ENCODE measurements at places on chromosomes 4 and X. TPM values are rescaled to one million over a fixed set of nuclear protein-coding genes. Genes with fewer than 3 reads are reported as not detected.

Gene UNC5C
- under 0.01 TPM for total RNA-seq

Gene TCP11X2
- not detected for total RNA-seq

Gene CTAG2
- total RNA-seq, result not detected

Gene DDIT4L
- total RNA-seq, result 9.2 TPM

Gene MAGEE1
- 1.6 TPM for total RNA-seq

Gene IL2
- not detected for total RNA-seq

Gene PAGE4
- not detected for total RNA-seq

Gene PAK3
- total RNA-seq, result 2.9 TPM

Gene VCX
- total RNA-seq, result not detected

Gene HSD17B10
- total RNA-seq, result 60.2 TPM

Gene TIMP1
- 461 TPM for total RNA-seq

Gene CT47B1
- total RNA-seq, result not detected

Gene HSFX3
- not detected for total RNA-seq

Gene DRD5
- not detected for total RNA-seq

Gene NOX1
- not detected for total RNA-seq

Gene CNGA1
- not detected for total RNA-seq

Gene ZAR1
- under 0.01 TPM for total RNA-seq

Gene KLHL13
- total RNA-seq, result 6.0 TPM

Gene ANXA10
- 10.7 TPM for total RNA-seq

Gene PAGE2B
- total RNA-seq, result not detected

Gene SNCA
- total RNA-seq, result 21.2 TPM

Gene OPN1LW
- not detected for total RNA-seq

Gene S100G
- not detected for total RNA-seq

Gene CXXC4
- under 0.01 TPM for total RNA-seq

Gene PABPC4L
- 2.1 TPM for total RNA-seq

Gene RHOXF2
- total RNA-seq, result not detected

Gene HMX1
- total RNA-seq, result not detected

Gene C4orf51
- total RNA-seq, result not detected

Gene PLCXD1
- 23.6 TPM for total RNA-seq

Gene COL25A1
- 0.11 TPM for total RNA-seq

Gene ALB
- 0.12 TPM for total RNA-seq
